ENCODE measurements at places on chromosomes 13 and 19.
A peak's percentile ranks its signal among the peaks of the same experiment; 100 is the strongest.

GRCh38 chr19:38329651-38330050 lies 6.0 kb upstream of the CATSPERG start:
- DNase-seq: no peak

- DNase-seq: no peak
These were observed 660.1 kb upstream of the SLITRK1 start for GRCh38 chr13:84542348-84542747.

GRCh38 chr19:49684251-49684982 lies 5.0 kb upstream of the ADM5 start:
- DNase-seq: no peak

- DNase-seq: no peak
These were observed 26.6 kb downstream of the KLF2 start for GRCh38 chr19:16351133-16351809.

DNA sequence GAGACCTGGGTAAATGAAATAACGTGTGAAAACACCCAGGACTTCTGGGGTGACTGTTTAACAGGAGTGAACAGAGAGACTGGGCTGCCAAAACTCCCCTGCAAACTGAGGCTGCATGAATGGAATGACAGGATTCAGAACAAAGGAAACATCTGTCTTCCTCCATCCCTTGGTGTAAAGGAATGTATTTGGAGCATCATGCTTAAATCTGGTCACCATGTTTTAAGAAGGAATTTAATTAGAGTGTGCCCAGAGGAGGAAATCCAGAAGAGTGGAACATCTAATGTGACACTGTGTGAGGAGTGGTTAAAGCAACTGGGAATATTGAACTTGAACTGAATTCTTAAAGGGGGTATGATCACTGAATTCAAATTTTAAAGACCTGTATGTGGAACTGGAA lies 437.2 kb downstream of the LIG4 start:
- no peak for DNase-seq

- peak; percentile 64 for DNase-seq
These were observed 19.6 kb downstream of the CELF5 start for GRCh38 chr19:3243819-3244700.

- DNase-seq: peak; percentile 15
These were observed 12.1 kb upstream of the ANGPTL8 start for GRCh38 chr19:11227195-11227886.

DNA sequence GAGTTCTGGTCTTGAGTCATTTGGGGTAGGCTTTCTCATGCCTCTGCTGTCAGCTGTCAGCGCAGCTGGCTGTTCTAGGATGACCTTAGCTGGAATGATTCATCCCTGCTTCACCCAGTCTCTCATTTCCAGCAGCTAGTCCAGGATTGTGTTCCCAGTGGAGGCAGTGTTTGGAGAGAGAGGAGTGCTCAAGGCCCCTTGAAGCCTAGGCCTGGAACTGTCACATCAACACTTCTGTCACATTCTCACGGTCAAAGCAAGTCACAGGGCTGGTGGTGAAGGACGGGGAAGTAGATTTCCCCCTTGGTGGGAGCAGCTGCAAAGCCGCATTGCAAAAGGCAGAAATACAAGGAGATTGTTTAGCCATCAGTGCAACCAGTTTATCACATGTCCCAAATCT lies 15.2 kb downstream of the TPT1 start:
- no peak for DNase-seq

DNA sequence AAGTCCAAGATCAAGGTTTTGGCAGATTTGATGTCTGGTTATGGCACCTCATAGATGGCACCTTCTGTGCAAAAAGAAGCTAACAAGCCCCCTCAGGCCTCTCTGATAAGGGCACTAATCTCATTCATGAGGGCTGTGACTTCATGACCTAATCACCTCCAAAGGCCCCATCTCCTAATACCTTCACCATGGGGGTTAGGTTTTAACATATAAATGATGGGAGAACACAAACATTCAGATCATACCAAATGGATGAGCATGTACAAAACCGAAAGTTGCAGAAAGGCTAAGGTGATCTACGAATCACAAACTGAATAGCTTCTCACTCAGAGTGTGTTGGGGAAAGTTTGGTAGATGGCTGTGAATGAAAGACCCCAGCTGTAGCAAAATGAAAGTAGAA lies 217.4 kb downstream of the TBC1D4 start:
- DNase-seq: no peak

DNA sequence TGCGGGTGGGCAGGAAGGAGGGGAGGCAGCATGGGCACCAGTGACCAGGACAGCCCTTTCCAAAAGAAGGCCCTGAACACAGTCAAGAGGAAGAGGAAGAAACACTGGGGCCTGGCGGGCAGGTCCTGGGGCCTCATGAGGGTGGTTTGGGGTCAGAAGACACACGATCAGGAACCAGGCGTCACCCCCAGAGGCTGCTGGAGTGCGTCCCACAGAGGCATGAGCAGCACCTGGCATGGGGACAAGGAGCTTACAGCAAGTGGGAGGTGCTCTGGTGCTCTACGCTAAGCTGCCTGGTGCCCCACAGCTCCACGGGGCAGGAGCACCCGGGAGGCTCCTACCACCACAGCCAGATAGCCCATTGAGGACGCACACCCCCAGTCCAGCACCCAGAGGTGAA lies 20.0 kb downstream of the ELL start:
- no peak for DNase-seq

DNA sequence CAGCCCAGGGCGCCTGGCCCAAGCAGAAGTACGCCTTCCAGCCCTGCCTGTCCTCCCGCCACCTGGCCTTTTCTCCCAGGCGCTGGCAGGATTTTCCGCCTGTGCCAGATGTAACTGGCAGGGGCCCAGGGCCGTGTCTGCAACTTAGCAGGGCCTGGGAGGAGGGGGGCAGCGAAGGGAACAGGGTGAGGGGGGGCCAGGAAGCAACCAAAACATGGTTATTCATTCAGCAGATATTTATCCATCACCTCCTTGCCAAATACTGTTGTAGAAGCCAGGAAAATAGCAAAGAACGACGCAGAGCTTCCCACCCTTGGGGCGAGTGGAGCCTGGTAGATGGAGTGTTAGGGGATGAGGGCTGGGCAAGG lies 5.6 kb downstream of the TLE6 start:
- no peak for DNase-seq

DNA sequence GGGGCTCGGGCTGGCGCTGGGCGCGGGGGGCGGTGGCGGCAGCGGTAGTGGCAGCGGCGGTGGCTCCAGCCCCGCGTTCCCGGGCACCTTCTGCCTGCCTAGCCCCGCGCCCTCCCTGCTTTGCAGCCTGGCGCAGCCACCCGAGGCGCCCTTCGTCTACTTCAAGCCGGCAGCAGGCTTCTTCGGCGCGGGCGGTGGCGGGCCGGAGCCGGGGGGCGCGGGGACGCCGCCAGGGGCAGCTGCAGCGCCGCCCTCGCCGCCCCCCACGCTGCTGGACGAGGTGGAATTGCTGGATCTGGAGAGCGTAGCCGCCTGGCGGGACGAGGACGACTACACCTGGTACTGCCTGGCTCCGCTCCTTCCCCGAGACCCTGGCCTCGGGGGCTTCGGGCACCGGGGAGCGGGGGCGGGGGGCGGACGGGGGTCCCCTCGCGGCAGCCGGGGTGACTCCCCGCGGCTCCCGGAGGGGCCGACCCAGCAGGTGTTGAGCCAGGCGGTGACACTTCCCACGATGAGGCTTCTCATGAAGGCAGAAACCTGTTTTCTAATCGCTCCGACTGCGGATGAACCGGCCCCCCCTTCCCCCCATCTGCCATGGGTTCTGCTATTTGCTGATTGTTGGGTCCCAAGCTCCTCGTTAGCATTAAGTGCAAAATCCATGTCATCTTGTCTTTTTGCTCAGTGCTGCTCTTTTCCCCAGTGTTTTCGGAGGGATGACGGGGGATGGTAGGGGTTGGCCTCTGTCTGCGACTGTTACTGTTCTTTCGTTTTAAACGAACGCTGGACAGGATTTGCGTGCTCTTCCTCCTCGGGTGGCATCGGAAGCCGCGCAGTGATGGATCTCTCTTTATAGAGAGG lies 943 bp downstream of the SLAIN1 start:
- peak; percentile 17 for DNase-seq

- no peak for DNase-seq
These were observed 137.3 kb upstream of the GPR12 start for GRCh38 chr13:26897706-26898550.

GRCh38 chr19:708154-709143 lies at the start of gene PALM:
Gene PALM (plus strand): TSS chr19:708935. CDS start chr19:709147, 212 bp downstream.
- DNase-seq: no peak

- DNase-seq: no peak
These were observed 12.1 kb downstream of the C19orf12 start for GRCh38 chr19:29702963-29703320.

DNA sequence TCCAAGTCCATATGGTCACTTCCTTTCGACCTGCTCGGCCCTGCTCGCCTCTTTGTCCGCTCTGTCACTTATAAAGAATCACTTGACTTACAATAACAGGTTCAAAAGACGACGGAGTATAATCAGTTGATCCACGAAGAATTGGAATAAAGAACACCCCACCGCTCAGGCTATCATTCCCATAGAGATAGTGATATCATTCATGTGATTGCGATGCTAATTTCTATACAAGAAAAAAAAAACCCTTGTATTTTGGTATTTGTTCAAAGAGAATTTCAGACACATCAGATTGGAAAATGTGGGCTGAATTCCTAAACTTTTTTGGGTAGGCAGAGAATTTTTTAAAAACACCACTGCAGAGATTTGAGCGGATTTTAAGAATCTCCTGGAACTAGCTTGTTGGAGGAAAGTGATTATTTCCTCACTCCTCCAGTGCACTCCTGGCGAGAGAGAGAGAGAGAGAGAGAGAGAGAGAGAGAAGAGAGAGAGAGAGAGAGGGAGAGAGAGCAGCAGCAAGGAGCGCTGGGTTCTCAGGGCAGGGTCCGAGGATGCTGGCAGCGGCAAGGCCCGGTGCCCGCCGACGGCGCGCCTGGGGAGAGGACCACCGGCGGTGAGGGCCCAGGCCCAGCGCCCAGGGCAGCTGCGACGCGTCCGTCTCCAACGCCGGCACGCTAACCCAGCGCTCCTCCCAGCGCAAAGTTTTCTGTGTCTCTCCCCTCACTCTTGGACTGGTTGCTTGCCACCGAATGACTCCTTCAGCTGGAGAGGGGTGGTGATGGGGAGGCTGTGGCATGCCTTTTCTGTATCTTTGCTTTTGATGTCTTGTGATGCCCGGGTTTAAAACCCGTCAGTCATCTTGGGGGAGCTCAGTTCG lies 149.0 kb upstream of the ZNF536 start:
- no peak for DNase-seq

DNA sequence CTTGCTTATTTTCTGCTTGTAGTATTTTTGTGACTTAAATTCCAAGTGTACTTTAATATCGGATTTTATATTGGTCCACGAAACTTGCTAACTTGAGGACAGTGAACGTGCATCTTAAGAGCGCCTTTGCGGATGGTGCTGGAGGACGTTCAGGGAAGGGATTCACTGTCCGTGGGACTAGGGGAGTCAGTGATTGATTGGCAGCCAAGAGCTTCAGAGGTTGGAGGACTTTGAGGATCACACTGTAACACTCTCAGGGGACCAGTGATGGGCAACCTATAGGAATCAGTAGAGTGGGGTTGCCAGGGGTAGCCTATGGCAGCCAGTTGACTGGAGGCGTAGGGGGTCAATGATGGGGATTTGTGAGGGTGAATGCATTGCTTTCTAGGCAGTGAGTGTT lies 516 bp downstream of the ZNF175 start:
- DNase-seq: peak; percentile 15

- DNase-seq: no peak
These were observed 118.2 kb downstream of the SIPA1L3 start for GRCh38 chr19:38024992-38025908.

DNA sequence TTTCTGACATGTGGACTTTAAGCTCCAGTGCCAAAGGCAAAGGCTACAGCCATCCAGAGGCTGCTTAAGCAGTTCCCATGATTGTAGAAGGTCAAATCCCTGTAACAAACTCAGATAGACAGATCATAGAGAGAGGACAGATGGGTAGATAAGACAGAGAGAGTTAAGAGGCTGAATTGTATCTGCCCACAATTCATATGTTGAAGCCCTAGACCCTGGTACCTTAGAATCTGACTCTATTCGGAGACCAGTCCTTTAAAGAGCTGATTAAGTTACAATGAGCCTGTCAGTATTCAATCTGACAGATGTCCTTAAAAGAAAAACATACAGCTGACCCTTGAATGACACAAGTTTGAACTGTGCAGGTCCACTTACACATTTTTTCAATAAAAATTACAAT lies 115.2 kb downstream of the RAP2A start:
- DNase-seq: no peak

- DNase-seq: no peak
These were observed 107.2 kb upstream of the MLNR start for GRCh38 chr13:49112782-49113525.

DNA sequence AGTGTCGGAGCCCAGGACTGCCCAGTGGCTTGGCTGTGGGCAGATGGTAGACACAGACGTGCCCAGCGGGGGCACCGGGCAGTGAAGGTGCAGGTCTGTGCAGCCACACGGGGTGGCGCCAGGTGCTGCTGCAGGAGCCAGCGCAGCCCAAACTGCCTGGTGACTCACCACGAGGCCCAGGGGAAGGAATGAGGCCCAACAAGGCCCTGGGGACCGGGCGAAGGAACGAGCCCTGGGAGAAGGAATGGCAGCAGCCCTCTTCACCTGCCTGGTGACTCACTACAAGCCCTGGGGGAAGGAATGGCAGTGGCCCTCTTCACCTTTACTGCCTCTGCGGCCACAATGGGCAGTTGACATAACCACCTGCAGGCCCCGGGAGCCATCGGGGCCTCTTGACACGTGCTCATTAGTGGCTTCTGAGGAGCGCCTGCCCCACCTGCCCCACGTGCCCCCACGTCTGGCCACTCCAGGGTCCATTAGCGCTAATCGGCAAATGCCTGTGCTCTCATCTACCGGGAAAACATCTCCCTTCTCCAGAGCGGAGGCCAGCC lies 9.3 kb downstream of the MED16 start:
- DNase-seq: no peak

GRCh38 chr19:13957051-13957450 lies 4.7 kb downstream of the DCAF15 start:
- no peak for DNase-seq

GRCh38 chr13:39251340-39251739 lies 213.1 kb downstream of the NHLRC3 start:
- DNase-seq: no peak

Data from T-helper 2 cell (primary cell).